Immature natural killer cell (primary cell): ENCODE measurements at places on chromosomes 5 and 9.

GRCh38 chr5:172501708-172502320 lies 47.5 kb upstream of the SH3PXD2B start:
- no peak for DNase-seq

DNA sequence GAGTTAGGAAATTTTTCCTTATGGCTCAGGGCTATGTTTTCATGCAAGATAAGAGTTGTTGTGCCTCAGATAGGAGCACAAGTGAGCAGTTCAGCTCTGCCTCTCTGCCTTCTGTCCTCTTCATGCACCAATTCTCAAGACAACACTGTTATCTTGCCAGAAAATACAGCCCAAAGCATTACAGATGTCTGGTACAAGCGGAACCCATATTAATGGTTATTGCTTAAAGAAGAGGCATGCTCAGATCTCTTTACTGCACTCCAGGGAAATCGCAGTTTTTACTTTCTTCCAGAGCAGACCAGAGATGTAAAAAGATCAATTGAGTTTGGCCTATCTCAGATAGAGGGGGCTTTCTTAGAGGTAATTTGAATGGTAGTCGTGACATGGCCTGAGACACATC lies 361.6 kb upstream of the WWC1 start:
- DNase-seq: no peak

GRCh38 chr9:93827545-93828330 lies 127.4 kb downstream of the BARX1 start:
- peak; percentile 10 for DNase-seq

DNA sequence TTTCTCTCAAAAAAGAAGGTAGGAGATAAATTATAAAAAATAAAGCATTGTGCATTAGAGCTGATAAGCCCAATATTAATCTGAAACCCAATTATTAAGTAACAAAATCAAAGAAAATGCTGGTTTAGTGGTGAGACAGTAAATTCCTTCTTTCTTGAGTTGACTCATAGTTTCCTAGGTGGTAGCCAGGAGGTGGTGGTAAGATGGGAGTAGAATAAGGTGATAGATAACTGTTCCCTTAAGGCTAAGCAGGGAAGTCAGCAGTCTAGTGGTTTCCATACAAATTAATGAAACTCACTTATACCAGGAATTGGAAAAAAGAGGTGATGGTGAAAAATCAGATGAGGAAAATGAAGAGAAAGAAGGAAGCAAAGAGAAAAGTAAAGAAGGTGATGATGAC lies 23.2 kb downstream of the LYSMD3 start:
- no peak for DNase-seq

- DNase-seq: no peak
Observed at GRCh38 chr9:37953775-37954437, 50.0 kb upstream of the SLC25A51 start.

GRCh38 chr5:157602505-157602904 lies 26.9 kb upstream of the ADAM19 start:
- DNase-seq: no peak

DNA sequence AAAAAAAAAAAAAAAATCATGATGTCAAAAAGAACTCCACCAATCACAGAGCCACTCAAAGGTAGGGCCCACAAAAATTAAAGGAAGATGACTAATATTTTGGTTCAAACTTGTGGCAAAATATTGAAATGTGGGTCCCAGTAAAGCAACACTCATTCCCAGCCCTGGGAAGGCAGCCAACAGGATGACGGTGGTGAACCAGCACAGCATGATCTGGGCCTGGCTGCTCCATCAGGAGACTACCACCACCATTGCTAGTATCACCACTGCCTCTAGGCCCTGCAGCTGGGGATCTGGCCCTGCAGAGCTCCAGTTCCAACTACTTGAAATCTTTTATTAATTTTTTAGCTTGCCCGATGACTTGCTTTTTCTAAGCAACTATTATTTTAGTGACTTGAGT lies 206.8 kb upstream of the ITGA1 start:
- no peak for DNase-seq

GRCh38 chr9:114400219-114400618 lies 12.4 kb upstream of the AKNA start:
- DNase-seq: no peak

GRCh38 chr9:76962732-76963131 lies 56.7 kb upstream of the FOXB2 start:
- no peak for DNase-seq

- no peak for DNase-seq
Observed at GRCh38 chr5:92421942-92422341, 1038.8 kb upstream of the ARRDC3 start.

- no peak for DNase-seq
Observed at GRCh38 chr9:1217076-1217475, 166.9 kb downstream of the DMRT2 start.

DNA sequence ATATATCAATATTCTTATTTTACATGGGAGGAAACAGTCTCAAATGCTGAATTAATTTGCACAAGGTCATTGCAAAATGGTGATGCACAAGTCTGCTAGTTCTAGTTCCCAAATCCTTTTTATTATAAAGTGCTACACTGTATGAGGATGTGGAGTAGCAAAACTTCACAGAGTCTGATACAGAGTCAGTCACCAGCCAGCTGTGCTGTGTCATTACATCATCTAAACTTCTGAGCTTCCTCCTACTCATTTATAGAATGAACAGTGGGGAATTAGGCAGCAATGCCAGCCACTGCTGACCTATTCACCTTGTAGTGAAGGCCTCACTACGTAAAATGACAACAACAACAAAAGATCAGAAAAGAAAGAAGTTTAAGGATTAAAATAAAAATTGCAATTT lies 357.8 kb downstream of the TMEM167A start:
- no peak for DNase-seq
